ENCODE measurements at places on chromosomes 5 and 9.

DNA sequence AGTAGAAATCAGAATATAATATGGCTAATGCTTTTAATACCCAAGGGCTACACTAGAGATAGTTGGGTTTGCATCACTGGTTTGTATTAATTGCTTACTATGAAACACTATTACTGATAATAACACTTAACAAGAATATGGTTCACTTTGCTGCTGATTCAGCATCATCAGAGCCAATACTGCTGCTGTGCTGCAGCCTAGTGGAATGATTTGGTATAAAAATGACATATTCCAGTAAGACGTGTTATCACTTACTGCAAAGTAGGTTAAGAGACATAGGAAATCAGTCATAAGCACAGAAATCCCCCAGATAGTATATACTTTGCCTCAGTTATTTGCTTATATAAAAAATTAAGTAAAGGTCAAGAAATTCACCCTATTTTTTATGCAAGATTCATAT, 2.8 kb downstream of the CDH10 start:
- no peak for DNase-seq

DNA sequence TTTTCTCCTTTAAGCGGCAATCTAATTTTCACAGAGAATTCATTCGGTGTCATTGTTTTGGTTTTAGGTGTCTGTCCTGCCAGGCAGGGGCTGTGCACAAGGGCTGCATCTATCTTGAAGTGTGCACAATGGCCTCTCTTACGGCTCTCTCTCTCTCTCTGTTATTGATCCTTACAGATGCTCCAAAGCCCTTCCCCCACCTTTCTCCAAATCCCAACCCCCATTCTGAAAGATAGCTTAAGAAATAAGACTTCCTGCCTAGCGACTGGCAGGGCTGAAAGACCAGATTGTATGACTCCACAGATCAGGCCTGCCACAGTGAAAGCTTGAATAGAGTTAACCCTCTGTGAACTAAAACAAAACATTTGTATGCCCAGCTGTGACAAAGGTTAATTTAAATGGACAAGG, 86.5 kb upstream of the NR5A1 start:
- no peak for DNase-seq

DNA sequence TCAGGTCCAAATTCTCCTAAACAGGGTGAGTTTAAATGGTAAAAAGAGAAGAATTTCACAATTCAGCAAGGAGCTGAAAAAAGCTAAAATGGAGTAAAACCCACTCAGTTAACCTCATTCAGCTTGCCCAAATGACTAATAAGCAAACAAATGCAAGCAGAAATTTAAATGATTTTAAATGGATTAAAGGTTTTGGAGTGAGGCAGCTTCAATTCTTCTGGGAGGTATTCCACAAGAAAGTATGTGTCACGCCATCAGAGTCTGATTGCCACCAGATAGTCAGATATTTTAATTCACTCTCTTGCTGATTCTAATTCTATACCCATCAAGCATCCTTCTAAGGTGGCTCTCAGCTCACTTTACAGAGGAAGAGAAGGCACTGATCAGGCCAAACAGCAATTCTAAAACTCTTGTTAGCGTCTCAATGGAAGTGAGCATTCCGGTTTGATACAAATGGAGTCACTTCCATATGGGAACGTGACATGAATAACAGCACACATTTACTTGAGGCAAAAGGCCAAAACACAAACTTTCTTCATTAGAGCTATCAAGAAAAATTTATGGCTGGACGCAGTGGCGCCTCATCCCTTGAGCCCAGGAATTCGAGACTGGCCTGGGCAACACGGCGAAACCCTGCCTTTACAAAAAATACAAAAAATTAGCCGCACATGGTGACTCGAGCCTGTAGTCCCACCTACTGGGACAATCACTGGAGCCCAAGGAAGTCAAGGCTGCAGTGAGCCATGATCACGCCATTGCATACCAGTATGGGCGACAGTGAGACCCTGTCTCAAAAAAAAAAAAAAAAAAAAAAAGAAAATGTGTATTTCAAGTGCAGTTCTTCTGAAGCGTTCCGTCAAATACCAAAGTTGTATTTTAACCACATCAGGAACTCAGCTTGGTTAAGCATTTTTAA, 2.0 kb downstream of the CLK4 start:
- no peak for DNase-seq

DNA sequence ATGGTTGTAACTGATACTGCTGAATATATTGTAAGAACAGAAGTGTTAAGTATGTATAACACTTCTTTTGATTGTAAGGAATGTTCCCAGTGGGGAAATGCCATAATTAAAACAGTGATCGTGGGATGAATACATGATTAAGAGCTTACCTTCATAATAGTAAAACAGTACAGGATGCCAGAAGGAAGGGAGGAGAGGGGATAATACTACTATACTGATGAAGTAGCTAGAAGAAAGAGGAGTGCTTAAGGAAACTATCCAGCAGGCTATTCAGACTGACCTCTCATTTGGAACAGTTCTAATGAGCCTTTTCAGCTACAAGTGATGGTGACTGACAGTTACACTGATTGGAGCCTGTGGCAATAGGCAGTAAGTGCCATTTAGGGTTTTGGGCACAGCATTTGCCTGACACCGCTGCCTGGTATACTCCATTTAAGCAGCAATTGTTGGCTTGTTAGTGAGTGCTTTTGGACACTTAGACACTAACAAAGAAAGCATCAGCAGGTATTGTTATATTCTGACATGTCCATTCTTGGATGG, 33.8 kb upstream of the KDM4C start:
- no peak for DNase-seq

DNA sequence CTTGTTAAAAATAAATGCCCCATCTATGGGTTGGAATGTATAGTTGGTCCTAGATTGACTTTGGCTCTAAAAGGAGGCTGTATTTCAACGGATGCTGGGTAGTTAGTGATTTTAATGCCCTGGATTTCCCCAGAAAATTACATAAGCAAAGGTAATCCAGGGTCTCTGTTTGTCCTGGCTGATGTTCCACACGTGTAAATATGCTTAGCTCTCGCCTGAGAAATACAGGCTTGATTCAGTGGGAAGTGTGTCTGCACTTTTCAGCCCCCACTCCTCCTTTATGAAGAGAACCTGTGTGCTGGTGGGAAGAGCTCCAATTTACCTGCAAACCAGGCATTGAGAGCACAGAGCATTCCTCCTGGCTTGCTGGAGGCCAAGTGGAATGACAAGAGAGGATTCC, 294.6 kb upstream of the CLINT1 start:
- DNase-seq: no peak

DNA sequence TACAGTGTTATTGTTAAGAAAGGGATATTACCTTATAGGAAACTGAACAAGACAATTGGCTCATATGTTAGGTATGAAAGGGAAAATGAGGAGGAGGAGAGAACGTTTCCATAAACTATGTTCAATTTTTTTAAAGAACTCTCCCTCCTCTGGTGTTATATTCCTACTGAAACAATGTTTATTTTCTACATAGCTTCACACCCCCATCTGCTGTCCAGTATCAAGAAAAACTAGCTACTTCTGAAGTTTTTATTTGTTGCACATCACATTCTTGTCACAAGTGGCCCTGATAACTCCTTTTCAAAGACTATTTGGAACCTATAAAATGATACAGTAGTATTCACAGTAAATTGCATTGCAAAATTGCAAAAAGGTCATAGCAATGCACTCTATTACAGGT, 223.4 kb upstream of the FAM174A start:
- DNase-seq: no peak

- no peak for DNase-seq
Measured at GRCh38 chr5:10655161-10655971, 91.5 kb downstream of the ANKRD33B start.

DNA sequence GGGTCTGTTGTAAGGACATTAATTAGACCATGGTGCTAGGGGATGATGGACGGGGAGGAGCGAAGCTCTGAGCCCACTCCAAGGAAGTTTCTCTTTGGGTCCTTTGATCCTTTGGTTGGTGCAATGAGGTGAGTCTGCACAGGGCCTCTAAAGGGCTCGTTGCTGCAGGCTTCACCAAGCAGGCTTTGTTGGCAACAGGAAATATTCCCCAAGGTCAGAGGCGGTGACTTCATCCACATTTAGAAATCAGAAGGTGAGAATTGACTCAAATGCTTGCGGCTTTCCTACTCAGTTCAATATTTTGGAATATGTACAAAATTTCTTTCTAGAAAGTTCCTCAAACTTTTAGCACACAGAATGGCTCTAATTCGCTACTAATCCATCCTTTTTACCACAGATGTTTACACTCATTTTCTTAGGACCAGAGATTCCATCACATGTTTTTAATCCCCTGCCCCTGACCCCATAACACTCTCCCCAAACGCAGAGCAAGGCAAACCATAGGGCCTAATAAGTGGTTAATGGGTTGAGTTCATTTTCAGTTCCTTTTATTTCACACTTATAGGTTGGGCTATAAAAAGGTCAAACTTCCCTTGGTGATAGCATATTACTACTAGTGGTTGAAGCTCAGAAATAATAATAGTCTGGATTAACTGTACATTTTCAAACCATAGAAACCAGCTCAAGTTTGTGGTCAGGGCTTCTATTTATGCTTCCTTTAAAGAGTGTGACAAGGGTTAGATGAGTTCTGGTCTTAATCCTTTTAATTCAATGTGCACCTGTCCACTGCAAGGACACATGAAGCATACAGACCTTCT, 37.3 kb upstream of the TMEM252 start:
- no peak for DNase-seq

All from memory B cell (primary cell).